ENCODE measurements at places on chromosomes 11 and 22.

GRCh38 chr11:115918576-115918975, 414.4 kb upstream of the CADM1 start:
- DNase-seq: no peak

GRCh38 chr22:30232716-30233218, 13.8 kb downstream of the LIF start:
- DNase-seq: no peak

- DNase-seq: no peak
These were observed 4.3 kb upstream of the CCND1 start for GRCh38 chr11:69636512-69637197.

- DNase-seq: no peak
These were observed 35.9 kb downstream of the TCIRG1 start for GRCh38 chr11:68074584-68075352.

DNA sequence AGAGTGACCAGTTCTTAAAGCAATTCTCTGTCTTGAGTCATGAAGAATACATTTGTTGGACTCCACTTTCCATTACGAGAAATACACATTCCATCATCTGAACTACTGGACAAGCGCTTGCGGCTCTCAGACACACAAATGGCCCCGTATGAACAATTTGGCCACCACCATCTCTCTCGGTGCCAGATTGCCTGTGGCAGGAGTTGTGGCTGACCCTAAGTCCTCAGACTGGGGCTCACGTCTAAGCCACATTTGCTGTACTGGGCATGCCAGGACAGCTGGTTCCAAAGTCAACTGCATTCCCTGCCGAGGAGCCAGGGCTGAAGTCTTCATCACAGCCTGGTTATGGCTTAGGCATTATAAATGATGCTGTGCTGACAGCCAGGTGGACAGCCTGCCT, 227.5 kb downstream of the MIAT start:
- DNase-seq: no peak

DNA sequence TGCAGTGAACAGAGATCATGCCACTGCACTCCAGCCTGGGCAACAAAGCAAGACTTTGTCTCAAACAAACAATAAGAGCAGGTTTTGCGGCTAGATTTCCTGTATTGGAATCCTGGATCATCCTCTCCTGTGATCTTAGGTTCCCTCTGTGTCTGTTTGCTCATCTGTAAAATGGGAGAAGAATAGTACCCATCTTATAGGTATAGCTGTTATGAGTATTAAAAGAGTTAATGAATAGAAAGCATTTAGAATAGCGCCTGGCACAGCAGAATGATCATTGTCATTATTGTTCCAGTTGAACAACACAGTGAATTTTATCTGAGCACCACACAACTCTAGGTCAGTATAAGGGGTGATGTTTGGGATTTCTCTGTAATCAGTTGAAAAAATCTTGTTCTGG, 10.8 kb downstream of the MARK2 start:
- DNase-seq: no peak

- DNase-seq: no peak
These were observed 402.3 kb downstream of the BRD1 start for GRCh38 chr22:49425356-49425755.

DNA sequence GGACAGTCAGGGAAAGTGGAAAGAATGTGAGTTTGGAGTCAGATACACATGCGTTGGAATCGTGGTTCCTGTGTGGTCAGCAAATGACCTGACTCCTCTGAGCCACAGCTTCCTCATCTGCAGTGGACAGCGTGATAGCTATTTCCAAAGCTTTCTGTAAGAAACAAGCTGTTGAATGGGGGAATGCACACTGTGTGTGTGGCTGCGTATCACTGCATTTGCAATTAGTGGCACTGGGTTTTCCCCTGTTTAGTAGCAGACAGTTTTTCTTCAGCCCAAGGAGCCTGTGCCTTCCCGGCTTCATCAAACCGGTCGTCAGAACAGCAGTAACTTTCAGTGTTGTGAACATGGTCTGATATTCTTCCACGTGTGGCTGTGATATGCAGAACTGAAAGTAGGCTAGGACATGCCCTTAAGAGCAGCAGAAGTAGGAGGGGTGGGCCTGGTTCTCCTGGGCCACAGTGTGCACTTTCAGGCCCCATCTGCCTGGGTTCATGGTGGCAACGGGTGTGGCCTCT, 121.5 kb downstream of the RRAS2 start:
- no peak for DNase-seq

DNA sequence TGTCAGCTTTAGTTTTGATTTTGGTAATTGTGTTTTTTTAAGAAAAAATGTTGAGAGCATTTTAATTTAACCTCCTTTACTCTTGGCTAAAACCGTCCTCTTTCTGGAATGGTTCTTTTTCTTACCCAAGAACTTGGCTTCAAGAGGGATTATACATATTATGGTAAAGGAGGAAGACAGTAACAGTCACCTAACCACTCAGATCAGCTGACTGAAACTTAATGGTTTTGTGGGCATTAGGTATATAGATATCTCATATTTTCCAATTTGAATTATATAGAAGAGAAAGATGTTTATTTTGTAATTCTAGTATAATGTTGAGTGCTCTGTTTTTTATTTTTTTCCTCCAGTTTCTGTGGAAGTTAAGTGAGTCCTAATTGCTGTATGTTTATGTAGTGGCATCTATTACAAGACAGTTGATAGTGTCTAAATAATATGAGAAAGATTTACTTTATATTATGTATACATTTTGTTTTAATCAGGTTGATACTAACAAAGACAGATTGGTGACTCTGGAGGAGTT, 36.6 kb upstream of the NCR3LG1 start:
- DNase-seq: no peak

DNA sequence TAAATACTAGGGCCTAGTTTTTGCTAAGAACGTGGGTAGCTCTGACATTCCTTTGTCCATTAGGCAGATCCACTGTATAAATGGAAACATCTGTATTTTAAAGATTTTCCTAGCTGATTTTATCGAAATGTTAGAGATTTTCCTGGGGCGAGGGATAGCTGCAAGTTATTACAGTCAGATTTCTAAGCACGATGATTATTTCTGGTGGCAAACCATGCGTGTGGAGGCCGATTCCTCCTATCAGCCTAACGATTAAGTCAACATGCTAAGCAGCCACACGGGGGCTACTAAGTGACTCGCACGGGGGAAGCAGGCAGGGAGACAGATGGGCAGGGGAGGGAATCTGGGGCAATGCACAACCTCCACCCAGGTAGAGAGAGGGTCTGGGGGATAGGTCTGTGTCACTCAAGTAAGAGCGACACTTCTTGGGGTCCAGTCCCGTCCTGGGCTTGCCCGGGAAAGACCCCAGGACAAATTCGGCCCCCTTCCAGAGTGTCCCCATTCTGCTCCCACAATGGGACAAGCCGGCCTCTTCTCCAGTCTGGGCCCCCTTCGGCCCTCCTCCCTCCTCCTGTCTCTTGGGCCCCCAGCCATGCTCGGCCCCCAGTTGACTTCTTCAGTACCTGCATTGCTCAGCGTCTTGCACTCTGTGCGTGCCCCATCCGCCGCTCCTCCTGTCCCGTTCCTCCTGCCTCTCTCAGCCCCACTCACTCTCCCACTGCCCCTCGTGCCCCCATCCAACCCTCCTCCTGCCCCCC, 571 bp downstream of the C11orf24 start:
- peak; percentile 42 for DNase-seq

DNA sequence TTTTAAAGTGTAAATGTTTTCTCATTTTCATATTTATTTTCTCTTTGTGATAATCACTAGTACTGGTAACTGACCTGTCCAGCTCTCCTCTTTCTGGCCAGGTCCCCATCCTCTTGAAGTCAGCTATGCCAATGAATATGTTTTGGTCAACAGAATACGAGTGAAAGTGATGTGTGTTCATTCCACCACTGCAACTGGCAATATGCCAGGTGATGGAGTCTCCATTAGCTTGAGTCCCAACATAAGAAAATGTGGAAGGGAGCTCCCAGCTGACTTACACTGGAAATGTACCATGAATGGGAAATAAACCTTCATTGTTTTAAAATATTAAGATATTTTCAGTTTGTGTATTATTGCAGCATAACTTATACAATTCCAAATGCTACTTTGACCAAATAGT, 75.8 kb downstream of the CCDC34 start:
- no peak for DNase-seq

GRCh38 chr11:97990162-97990920, 1030.4 kb upstream of the CNTN5 start:
- DNase-seq: no peak

DNA sequence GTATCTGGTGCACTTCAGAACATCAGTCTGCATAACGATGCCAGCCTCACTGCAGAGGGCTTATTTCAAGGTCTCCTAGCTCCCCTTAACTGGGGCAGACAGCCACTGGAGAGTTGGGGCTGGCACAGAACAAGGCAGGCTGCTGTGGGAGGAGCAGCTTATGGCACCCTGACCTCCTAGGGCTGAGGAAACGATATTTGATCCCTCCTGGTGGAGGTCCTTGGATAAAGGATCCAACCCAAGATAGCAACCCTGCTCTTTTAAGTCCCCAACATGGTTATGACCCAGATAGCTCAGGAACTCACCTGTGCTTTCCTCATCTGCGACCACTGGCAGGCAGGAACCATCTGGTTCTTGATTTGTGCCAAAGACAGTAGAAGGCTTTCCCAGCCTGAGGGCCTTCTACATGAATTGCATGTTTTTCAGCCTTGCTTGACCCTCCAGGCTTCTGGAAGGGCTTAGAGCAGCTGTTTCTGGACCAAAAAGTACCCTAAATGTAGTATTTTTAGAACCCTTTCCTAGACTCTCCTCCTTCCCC, 2.8 kb downstream of the TMEM109 start:
- DNase-seq: no peak

GRCh38 chr11:1303126-1303821, 6.2 kb downstream of the TOLLIP start:
- no peak for DNase-seq

DNA sequence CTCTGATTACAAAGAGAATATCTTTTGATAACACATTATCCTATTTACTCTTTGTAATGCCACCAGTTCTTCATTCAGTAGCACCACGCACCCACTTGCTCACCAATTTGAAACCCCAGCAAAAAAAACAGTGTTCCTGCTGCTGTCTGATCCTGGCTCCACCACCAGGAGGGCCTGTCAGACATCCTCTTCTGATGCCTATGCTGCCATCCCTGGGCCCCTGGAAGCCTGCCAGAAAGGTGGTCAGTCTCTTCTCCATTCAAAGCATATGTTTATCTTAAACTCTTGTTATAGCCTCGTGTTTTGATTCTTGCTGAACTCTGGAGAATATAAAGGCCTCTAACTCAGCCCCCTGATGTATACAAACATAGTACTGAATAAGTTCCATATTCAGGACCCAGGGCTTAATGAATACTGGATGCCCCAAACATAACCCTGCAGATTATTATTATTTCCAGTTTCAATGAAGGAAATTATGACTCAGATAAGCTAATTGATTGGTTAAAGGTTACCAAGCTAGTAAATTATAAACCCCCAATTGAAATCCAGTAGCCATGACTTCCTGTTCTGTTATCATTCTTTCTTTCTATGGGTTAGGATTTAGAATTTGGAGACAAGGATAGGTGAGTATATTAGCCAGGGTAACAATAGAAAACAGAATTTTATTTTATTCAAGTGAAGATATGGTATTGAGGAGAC, 116.7 kb downstream of the NTM start:
- no peak for DNase-seq

- no peak for DNase-seq
These were observed 3.8 kb downstream of the SRSF8 start for GRCh38 chr11:95070471-95070870.

GRCh38 chr11:85740481-85741400, 54.7 kb upstream of the CCDC89 start:
- no peak for DNase-seq

DNA sequence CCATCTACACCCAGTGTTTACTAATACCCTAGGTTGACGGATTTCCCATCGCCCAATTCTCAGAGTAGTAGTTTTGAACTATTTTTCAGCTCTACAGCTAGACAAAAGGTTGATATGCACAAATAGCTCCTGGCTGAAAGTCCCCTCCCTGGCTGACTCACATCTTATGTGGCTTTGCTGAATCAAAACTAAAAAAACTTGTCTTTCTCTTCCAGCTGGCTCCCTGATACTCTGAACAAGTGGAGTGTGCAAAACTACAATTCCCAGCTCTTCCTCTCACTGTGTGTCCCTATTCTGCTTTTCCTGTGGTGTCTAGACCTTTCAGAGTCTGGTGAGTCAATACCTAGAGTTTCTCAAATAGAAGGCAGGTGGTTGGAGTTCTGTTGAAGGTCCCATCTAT, 12.7 kb upstream of the LARGE1 start:
- DNase-seq: no peak

DNA sequence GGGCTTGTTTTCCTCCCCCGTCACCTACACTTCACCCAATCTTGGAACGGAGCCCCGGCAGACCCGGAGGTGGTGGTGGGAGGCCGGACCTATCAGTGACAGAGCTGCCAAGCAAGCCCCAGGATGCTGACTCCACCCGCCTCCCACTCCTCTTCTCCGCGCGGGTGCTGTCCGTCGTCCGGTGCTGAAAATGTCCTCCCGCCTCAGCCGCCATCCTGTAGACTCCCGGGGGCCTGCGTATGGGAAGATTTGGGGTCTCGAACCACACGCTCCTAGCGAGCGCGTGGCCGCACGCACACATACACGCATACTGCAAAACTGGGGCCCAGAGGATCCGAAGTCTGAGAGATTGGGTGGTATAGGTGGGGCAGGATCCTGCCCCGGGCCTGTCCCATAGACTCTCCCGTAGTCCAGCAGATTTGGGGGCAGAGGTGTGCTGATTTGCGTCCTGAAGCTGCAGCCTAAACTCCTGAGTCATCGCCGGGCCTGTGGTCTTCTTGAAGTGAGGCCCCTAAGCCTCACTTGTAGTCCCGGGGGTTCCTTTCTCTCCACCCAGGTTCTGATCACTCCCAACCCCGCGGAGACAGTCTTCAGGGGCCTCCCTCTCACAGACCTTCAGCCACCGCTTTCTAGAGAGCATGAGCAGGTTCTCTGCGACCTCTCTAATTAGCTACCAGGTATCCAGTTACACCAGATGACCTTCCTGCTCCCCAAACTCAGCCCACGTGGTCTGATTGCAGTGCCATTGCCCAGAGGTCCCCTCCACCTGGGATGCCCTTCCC, 796 bp upstream of the YIF1A start:
- DNase-seq: peak; percentile 60

DNA sequence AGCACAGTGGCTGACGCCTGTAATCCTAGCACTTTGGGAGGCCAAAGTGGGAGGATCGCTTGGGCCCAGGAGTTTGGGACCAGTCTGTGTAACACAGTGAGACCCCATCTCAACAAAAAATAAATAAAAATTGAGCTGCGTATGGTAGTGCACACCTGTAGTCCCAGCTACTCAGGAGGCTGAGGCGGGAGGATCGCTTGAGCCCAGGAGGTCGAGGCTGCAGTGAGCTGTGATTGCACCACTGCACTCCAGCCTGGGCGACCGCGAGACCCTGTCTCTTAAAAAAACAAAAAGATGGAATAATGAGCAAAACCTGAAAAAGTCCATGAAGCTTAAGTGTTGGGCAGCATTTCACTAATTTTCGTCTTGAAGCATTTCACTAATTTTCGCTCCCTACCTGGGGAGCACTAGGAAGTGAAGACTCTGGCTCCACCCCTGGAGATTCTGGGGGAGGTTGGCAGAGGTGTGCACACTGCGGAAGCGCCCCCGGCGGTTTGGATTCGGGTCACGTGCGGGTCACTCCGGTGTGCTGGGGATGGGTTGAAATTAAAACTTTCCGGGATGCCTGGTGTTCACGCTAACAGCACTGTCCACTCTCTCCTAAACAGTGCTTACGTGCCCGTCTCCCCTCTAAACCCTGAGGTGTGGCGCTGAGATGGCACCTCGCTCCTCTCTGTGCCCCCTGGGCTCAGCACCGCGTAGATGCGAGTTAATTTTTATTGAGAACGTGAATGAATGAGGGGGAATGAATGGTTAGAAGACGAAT, 906 bp upstream of the NAA40 start:
- DNase-seq: no peak

- peak; percentile 41 for DNase-seq
These were observed 22.7 kb downstream of the YPEL1 start for GRCh38 chr22:21712751-21713427.

All from activated T-cell treated with anti-CD3 and anti-CD28 coated beads for 1 hour (primary cell).